Endothelial cell of umbilical vein (primary cell): ENCODE measurements at places on chromosomes 1 and 21. TPM values are rescaled to one million over a fixed set of nuclear protein-coding genes. Genes with fewer than 3 reads are reported as not detected.

- peak; percentile 73 for DNase-seq
Measured at GRCh38 chr1:15409388-15410222, at the start of gene EFHD2. Gene EFHD2 (plus strand): TSS chr1:15409888. CDS start chr1:15409972, 84 bp downstream.

DNA sequence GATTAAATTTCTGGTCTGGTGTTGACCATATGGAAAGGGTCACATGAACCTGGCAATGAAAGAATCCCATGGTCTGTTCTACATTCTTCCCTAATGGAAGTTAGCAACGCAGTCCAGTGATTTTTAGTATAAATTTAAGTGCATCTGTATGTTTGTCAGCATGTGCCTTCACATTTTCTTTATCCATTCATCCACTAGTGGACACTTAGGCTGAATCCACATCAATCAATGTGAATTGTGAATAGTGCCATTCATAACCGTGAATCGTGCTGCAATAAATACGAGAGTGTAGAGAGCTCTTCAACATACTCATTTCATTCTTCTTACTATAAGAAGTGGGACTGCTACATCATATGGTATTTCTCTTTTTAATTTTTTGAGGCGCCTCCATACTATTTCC, 12.7 kb upstream of the IFI16 start:
- no peak for DNase-seq

- DNase-seq: no peak
Measured at GRCh38 chr1:36737767-36738166, 255.1 kb upstream of the CSF3R start.

DNA sequence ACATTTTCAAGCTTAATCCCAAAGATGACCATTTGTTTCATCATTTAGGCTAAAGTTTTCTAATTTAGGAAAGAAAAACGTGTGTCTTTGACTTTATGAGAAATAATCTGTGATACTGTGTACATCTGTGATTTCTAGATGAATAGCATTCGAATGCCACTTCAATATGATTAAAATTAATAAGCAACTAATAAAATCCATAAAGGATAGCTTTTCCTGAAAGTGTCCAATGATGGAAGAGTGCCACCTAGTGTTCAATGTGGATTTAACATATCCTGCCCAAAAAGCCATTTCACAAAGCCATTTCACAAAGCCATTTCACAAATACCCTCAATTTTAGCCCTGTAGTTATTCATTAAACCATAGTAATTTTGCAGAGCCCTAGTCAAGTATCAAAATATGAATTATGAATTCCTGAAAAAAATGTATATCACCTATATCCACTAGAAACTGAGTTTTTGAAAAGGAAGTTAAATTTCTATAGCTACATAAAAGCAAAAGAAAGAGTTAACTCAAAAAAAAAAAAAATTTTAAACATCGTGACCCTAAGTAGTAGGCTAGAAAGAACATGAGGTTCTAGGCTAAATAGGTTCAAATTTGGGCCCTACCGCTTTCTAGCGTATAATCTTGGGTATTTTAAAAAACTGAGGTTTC, 19.1 kb downstream of the NME7 start:
- peak; percentile 74 for DNase-seq

DNA sequence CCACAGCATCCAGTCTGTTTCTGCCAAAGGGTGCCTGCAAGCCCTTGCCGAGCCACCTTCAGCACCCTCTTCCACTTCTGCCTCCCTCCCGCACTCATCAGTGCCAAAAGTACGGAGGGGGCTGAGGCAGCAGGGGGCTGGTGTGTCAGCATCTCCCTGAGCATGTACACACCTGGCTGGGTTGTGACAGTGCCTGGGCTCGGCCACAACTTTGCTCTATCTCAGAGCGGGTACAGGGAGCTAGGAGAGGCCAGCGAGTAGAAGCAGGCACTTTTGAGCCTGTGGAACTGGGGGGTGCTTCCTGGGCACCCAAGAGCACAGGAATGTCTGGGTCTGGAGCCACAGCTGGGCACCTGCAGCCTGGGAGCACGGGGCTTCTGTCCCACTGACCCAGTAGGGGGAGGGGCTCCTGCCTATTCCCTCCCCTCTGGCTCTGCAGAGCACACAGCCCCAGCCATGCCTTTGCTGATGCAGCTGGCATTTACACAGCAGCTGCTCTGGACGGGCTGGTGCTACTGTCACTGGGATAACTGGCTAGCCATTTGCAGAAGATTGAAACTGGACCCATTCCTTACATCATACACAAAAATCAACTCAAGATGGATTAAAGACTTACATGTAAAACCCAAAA, 319.8 kb upstream of the RRP15 start:
- DNase-seq: no peak

- no peak for DNase-seq
Measured at GRCh38 chr1:174194461-174194860, 35.1 kb downstream of the RABGAP1L start.

DNA sequence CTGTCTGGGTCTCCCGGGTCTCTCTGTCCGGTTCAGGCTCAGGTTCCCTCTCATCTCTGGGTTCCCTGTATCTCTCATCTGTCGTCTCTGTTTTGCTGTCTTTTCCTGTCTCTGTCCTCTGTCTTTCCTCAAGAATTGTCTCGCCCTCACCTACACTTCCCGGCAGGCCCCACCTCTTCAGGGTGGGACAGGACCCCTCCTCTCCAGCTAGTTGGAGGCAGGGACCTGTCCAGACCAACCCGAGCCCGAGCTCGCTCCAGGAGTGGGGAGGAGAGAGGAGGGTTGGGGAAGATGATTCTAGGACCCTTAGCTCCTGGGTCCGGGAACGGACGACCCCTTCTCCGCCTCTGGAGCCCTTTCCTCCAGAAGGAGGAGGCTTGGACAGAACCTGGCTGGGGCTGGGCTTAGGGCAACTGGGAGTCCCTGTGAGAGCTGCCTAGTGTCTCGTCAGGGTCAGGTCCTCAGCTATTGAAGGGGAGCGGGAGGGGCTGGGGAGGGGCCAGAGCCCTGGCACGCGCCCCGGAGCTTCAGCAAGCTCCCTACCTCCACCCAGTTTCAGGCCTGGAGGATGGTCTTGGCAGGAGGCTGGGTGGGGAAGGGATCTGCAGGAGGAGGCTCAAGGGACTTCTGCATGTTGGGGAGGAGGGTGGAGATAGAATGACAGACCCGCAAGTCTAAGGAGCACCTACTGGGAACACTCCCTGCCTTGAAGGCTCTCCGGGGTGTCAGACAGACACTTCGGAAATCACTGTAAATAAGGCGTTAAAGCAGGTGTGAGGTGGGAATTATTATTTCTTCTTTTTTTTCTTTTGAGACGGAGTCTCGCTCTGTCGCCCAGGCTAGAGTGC, 26.3 kb upstream of the EPB41 start:
- peak; percentile 44 for DNase-seq

GRCh38 chr1:92951141-92951582, 10.1 kb downstream of the DIPK1A start:
- DNase-seq: no peak

DNA sequence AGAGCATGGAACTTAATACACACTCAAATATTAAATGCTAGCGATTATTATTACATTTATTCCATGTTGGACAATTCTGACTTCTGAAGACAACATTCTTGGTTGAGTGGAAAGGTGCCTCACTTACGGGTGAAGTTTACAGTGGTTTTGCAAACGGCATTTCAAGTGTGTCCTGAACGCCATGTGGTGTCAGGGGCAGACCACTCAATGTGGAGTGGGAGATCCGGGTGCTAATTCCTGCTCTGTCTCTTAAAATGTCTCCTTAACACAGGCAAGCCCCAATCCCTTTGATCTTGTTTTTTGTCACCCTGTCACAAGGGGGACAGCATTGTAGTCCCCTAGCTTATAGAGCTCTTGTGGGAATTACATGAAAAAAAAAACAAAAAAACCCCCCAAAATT, 5.6 kb upstream of the TDRD10 start:
- DNase-seq: no peak

DNA sequence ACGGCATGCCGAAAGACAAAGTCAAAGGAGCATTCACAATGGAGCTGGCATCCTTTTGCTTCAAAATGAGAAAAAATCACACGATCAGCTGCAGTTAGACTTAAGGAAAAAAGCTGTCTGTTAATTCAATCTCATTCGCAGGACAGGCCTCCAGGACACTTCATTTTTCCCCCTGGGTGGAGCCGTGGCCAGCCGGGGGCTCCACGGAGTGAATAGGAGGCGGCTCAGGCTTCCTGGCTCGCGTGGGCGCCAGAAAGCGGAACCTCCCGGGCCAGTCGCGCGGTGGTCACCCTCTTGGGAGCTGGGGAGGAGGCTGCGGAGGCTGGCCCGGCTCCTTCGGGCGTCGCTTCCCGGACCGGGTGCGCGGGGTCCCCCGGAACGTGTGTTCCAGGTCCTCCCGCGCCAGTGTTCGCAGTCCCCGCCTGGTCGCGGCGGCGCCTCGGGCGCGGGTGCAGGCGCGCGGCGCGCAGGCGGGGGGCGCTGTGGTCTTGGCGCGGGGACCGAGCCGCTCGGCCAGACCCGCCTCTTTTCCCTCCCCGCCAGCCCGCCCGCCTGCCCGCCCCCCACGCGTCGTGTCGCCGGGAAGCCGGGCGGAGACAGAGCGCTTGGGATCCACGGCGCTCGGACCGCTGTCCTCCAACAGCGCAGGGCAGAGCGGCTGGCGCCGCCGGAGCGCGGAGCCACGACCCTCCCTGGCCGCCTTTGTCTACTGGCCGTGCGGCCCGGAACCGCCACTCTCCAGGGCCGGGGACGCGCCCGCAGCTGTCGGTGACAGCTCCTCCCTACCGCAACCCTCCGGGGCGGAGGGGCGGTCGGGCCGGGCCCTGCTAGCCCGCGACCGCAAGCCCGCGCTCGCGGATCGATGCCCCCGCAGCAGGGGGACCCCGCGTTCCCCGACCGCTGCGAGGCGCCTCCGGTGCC, at the start of gene RHOU:
TSS of gene RHOU (plus strand) at position 599 of the 921 bp plus-strand sequence. CDS start at position 863, 264 bp downstream.
- peak; percentile 51 for DNase-seq

GRCh38 chr21:26833460-26833939, 11.7 kb downstream of the ADAMTS1 start:
- no peak for DNase-seq

Gene SUSD4
- not detected in 2 replicates for polyA plus RNA-seq

Gene FCRLA
- polyA plus RNA-seq: not detected in 2 replicates

Gene ATP1B1
- polyA plus RNA-seq: 11.5 and 14.3 TPM in 2 replicates

Gene S100B
- not detected in 2 replicates for polyA plus RNA-seq
